Stimulated activated CD4-positive, alpha-beta T cell treated with anti-CD3 and anti-CD28 coated beads, Interleukin-15, amount 100 ng/mL, for 1 hour (primary cell): ENCODE measurements at places on chromosomes 6 and 20.

GRCh38 chr6:146590492-146590891 is 8.3 kb upstream of the ADGB start:
- no peak for DNase-seq

DNA sequence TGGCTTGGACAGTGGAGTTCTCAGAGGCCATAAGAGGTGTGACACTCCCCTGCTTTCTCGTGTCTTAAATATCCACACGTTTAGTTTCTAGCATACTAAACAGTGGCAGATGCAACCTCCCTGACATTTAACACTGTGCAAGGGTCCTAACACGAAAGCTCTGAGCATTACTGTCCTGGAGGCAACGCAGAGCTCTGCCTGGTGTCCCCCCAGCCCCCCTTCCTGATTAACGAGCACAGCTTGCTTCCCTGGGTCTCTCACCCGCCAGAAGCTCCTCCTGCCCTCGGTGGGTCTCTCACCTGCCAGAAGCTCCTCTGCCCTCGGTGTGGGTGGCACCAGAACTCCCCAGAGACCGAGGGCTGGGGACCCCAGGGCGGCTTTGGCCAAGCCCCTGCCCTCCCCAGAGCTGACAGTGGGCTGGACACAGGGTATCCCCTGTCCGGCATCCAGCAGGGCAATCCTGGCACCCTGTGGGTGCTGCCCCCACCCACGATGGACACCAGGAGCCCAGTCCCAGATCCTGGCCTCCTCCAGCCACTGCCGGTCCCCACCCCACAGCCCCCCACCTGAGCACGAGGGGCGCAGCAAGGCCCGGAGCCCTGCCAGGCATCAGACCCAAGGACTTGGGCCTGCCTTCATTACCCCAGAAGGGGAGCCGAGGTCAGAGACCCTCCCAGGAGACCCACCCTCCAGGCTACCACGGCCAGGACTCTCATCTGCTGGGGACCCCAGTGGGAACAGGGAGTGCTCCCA is 12.4 kb upstream of the KCNQ2 start:
- no peak for DNase-seq

DNA sequence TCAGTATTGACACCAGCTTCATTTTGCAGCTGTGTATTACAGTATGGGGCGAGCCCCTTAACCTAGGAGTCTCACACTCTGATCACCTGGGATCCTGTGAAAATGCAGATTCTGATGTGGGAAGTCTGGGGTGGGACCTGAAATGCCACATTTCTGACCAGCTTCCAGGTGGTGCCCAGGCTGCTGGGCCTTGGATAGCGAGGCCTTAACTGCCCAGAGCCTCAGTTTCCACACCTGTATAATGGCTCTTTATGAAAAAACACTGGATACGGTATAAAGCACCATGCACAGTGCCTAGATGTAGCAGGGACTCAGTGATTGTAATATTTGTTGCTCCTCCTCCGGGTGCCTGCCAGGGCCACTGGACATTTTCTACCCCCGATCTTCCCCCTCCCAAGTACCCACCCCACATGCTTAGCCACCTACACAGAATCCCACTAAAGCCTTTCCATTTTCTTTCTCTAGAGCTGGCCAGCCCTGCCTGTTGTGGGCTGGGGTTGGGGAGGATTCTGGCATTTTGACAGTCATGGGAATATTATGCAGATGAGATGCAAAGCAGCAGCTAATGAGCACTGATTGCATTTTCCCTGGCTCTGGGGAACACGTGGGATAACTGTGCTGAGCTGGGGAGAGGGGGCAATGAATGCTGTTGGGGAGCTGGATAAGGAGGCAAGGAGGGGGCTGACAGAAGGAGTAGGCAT is 44.8 kb downstream of the SPDEF start:
- no peak for DNase-seq

- no peak for DNase-seq
These were observed 103.1 kb upstream of the SPACA1 start for GRCh38 chr6:87944541-87944954.

- DNase-seq: no peak
These were observed 118.7 kb downstream of the CLIC5 start for GRCh38 chr6:45896783-45897441.

DNA sequence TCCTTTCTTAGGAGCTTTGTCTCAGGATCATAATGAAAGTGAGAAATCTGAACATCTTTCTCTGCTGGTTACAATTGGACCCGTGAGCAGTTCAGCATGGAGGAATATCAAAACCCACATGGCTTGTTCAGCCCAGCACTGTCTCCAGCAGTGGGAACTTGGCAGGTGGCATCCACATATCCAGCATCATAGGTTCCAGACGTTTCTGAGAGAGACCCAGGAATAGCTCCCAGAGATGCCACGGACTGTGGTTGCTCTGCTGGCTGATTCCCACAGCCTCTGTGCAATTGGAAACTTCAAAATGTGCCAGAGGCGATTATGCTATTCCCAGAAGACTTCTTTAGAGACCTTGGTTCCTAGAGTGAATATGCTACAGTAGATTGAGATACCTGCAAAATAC is 76.4 kb downstream of the PHACTR2 start:
- no peak for DNase-seq

- DNase-seq: no peak
These were observed 51.5 kb downstream of the SLC23A2 start for GRCh38 chr20:4949833-4950178.

GRCh38 chr6:7647504-7647903 is 57.5 kb downstream of the SNRNP48 start:
- no peak for DNase-seq

DNA sequence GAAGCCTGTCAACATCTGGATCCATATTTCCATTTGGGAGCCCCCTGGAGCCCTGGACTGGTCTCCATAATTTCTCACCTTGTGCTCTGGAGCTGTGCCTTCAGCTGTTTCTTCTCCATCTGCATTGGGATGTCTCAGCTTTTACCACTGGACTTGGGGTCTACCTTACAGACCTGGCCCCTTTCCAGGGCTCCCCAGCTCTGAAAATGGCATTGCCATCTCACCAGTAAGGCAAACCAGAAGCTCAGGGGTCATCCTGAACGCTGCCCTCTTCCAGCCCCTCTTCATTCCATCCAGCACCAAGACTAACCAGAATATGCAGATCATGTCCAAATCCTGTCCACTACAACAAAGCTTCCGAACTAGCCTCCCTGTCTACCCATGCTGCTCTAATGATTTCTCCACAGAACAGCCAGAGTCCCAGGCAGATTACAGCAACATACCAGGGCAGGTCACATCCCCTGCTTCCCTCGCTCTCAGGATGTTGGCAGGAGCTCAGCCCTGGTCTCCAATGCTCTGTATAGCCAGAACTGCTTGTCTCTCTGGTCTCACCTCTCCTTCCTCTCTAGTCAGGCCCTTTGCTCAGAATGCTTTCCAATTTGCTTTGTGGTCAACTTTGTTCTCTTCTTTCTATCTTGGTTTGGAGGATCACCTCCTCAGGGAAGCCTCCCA is 17.7 kb upstream of the NNAT start:
- no peak for DNase-seq

DNA sequence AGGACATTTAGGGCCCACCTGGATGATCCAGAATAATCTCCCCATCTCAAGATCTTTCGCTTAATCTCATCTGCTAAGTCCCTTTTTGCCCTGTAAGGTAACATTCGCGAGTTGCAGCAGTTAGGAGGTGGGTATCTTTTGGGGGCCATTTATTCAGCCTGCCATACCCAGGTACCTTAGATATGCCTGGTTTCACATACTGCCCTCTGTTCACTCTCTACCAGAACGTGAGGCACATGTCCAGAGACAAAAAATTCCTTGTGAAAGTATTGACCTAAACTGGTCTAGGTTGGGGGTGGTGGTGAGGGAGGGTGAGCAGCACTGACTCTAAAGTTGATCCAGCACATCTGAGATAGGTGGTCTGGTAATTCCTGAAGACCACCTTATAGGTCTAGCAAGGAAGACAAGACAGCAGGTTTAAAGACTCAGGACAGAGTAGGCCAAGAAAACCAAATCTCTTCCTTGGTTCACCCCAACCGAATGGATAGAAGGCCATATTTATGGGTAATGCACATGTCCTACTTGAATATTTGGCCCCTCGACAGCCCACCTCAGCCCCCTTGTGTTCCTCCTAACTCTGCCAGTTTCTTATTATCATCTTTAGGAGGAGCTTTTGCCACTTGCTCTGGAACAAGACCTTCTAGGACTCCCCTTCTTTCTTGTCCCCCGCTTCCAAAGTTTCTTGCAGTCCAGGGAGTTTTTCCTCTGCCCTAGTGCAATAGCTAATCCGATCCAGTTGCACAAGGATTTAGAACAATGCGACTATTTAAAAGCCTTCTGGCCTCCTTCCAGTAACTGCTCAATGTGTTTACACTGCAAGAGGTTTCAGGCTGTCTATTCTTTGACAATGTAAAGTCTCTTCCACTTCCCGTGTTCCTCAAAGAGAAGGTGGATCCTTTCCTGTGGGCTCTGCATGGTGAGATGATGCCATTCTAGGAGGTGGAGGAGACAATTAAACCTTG is 213.0 kb upstream of the LAMP5 start:
- DNase-seq: no peak

GRCh38 chr20:24317224-24317623 is 152.2 kb upstream of the SYNDIG1 start:
- no peak for DNase-seq

DNA sequence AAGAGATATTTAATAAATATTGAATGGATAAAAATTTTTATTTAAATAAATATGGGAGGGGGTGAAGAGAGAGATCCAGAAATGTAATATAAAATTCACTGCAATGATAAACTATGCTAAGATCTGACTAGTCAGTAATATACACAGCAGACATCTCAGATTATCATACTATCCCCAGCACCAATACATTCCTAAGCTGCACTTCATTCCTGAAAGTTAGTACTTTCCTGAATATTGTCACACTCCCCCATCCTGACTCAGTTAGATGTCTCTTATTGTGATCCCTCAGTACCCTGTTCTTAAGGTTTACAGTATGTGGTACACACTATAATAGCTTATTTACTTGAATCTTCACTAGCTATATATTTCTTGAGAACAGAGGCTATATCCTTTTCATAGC is 88.3 kb upstream of the KCNQ5 start:
- DNase-seq: no peak

DNA sequence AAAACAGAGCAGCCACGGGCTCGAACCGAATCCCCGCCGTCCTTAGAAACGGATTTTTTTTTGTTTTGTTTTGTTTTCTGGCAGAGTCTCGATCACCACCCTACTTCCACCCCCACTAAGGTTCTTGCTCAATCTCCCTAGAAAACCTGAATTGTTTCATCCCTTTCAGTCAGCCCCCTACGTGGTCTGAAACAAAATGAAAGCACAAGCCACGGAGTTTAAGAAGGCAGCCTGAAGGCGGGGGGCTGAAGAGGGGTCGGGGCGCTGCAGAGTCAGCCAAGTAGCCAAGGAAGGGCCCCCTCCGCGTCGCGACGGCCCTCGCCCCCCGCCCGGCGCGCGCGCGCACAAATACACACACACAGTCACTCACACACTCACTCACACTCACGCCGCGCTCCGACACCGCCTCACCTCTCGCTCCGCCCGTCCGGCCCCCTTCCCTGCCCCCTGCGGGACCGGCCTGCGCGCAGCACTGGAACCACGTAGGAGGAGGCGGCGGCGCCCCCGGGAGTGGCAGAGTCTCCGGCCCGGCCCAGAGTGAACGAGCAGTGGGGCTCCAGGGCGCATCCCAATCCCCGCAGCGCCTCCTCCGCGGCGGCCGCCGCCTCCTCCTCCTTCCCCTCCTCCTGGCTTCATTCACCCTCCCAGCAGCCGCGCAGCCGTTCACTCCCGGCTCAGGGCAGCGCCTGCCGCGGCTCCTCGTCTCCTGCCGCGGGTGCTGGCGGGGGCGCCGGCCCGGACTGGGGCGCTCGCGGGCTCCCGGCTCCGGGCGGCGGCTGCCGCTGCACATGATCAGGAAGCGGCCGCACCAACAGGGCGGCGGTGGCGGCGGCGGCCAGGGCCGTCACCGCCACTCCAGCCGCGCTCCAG is 1.4 kb downstream of the ATXN1 start:
- peak; percentile 67 for DNase-seq

GRCh38 chr6:150269130-150269856 is 99.5 kb upstream of the IYD start:
- no peak for DNase-seq

GRCh38 chr20:18734525-18735189 is 78.9 kb upstream of the SCP2D1 start:
- DNase-seq: no peak

DNA sequence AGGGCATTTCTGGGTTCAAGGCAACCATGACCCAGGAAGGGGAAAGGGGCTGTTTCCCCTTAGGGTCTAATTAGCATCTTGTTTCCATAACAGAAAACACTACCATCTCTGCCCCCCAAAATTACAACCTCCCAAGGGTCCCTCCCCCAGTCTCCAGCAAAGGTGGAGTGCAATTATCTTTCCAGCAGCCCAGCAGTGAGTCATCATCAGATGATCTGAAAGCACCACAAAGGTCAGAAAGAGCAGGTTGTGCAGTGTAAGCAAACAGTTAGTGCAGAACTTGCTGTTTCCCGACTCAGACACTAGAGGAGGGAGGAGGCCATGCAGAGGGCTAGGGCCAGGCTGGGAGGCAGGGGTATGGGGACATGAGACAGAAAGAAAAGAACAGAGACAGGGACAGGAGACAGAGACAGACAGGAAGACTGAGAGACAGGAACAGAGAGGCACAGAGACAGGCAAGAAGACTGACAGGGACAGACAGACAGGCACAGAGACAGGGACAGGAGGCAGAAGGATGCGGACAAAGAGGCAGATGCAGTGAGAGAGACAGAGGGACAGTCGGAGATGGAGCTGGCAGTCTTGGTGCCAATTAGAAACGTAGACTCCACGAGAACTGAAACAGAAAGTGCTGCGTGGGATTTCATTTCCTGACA is 62.5 kb downstream of the PYGB start:
- DNase-seq: no peak

DNA sequence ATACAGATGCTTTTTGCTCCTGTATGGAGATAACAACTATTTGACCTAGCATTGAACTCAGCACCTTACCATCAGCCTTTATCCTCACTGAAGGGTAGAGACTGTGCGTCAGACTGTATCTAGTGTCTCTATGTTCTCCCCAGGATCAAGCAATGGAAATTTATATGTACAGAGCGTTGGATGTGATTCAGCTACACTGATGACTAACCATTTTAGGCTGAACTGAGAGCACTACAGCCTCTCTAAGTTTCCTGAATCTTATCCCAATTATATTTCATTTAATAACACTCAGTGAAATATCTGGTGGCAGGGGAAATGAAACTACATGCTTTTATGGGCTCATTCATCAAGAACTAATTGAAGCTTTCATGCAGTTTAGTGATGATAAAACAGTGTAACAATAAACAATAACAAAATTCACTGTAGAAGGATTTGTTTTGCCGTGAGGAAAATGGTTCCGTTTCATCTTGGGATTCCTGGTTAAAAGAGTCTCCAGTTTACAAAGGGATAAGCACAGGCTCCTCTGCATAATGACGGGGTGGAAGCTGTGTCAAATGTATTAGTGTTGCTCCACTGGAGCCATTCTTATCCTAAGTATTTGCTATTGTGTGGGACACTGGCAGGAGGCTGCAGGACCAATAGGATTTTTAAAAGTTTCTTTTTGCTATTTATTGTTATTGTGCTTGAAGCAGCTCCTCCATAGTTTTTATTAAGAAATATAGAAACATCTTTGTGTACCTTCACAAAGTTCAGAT is 567.6 kb upstream of the MMS22L start:
- no peak for DNase-seq

- DNase-seq: no peak
These were observed 11.1 kb upstream of the PM20D2 start for GRCh38 chr6:89134723-89135122.

- no peak for DNase-seq
These were observed 230.6 kb downstream of the CENPW start for GRCh38 chr6:126570507-126570906.

- no peak for DNase-seq
These were observed 102.0 kb upstream of the TNFAIP3 start for GRCh38 chr6:137765059-137765458.

GRCh38 chr20:53448426-53448825 is 145.2 kb downstream of the ZNF217 start:
- no peak for DNase-seq
